ENCODE measurements at places on chromosomes 1 and 21. TPM values are rescaled to one million over a fixed set of nuclear protein-coding genes. Genes with fewer than 3 reads are reported as not detected.

Gene PGLYRP4
- total RNA-seq, result not detected

Gene CHIA
- not detected for total RNA-seq

Gene TMEM54
- 50.1 TPM for total RNA-seq

Gene CAMK2N1
- 55.0 TPM for total RNA-seq

Gene CD84
- not detected for total RNA-seq

- H3K36me3 ChIP-seq, result no peaks in the 10 kb centered on the region
- H3K27me3 ChIP-seq, result no peaks in the 10 kb centered on the region
Measured at GRCh38 chr1:182791281-182792179, 2.0 kb downstream of the NPL start.

DNA sequence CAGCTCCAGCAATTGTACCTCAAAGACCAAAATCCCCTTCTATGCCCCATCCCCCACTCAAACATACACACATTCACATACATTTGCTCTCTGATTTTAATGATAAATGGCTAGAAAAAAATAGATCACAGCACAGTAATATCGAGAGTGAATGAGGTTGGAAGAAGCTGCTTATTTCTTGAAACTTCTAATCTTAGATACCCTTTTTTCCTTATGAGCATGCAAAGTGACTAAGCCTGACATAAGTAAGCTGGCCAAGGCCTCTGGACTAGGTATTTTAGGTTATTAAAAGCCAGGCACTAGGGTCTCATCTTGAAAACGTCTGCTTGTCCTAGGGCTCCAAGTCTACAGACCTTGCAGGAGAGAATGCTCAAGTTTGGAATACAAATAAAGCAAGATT lies 133.6 kb downstream of the TGFBR3 start:
- no peaks in the 10 kb centered on the region for H3K4me1 ChIP-seq
- no peaks in the 10 kb centered on the region for H3K36me3 ChIP-seq
- no peak overlapping the region for H3K4me3 ChIP-seq
- no peak overlapping the region for H3K27ac ChIP-seq

DNA sequence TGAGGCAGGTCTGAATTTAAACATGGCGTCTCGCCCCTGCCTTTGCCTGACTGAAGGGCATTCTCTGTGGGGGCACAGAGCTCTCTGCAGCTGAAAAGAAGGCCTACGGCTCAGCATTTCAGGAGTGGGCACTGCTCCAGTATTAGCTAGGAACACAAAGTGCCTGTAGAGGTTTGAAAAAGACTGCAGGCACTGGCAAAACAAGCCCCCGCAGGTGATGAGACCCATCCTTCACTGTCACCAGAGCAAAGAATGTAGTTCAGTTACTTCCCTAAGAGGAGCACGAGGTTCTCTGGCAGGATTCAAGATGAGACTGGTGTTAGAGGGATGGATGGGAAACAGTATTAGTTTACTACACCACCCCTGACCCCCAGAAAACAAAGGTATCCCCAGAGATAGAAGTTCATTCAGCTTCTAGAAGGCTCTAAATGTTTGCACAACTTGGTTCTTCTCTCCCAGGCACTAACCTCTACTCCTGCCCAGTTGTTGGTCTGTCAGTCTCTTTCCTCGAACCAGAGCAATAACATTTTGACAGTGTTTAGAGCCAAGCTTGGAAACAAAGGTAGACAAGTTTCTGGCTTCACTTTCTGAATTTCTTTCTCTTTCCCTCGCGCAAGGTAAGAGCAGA lies 101.9 kb upstream of the KCNE2 start:
- no peak overlapping the region for H3K27ac ChIP-seq
- H3K4me3 ChIP-seq, result no peak overlapping the region
- no peaks in the 10 kb centered on the region for H3K27me3 ChIP-seq
- no peaks in the 10 kb centered on the region for H3K4me1 ChIP-seq
- no peaks in the 10 kb centered on the region for H3K36me3 ChIP-seq

- no peak overlapping the region for H3K4me3 ChIP-seq
- no peaks in the 10 kb centered on the region for H3K4me1 ChIP-seq
- no peak for DNase-seq
- no peak overlapping the region for H3K27ac ChIP-seq
- no peaks in the 10 kb centered on the region for H3K27me3 ChIP-seq
- no peaks in the 10 kb centered on the region for H3K36me3 ChIP-seq
Measured at GRCh38 chr21:38494251-38494642, 4.0 kb downstream of the ERG start.

DNA sequence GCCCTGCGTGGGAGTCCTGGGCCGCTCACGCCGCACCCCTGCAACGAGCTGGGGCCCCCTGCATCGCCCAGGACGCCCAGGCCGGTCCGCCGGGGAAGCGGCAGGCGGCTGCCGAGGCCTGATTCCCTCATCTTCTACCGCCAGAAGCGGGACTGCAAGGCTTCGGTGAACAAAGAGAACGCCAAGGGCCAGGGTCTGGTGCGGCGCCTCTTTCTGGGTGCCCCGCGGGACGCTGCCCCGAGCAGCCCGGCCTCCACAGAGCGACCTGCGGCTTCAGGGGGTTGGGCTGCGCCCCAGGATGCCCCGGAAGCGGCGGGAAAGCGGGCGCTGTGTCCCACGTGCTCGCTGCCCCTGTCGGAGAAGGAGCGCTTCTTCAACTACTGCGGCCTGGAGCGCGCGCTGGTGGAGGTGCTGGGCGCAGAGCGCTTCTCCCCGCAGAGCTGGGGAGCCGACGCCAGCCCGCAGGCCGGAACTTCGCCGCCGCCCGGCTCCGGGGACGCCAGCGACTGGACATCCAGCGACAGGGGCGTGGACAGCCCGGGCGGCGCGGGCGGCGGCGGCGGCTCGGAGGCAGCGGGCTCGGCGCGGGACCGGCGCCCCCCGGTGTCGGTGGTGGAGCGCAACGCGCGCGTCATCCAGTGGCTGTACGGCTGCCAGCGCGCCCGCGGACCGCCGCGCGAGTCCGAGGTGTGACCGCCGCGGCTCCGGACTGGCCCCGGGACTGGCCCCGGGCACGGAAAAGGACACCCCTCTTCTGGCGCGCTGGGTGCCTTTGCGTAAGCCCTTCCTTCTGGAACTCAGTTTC lies 2.7 kb downstream of the FAM110D start:
- H3K4me1 ChIP-seq, result peaks cover 29% of the 10 kb centered on the region
- H3K27me3 ChIP-seq, result no peaks in the 10 kb centered on the region
- H3K27ac ChIP-seq, result no peak overlapping the region

- DNase-seq, result no peak
- no peaks in the 10 kb centered on the region for H3K27me3 ChIP-seq
- H3K27ac ChIP-seq, result no peak overlapping the region
- H3K4me3 ChIP-seq, result no peak overlapping the region
- no peaks in the 10 kb centered on the region for H3K36me3 ChIP-seq
- no peaks in the 10 kb centered on the region for H3K4me1 ChIP-seq
Measured at GRCh38 chr1:213162338-213162737, 111.3 kb downstream of the RPS6KC1 start.
